CD14-positive monocyte (primary cell): ENCODE measurements at places on chromosomes 7 and 10.

- no peak for DNase-seq
These were observed 63.7 kb upstream of the CREB5 start for GRCh38 chr7:28348636-28349035.

- no peak for DNase-seq
These were observed 2.1 kb upstream of the PPP2R2D start for GRCh38 chr10:131898713-131899112.

- no peak for DNase-seq
These were observed 1.8 kb downstream of the FOXI2 start for GRCh38 chr10:127738512-127739424.

DNA sequence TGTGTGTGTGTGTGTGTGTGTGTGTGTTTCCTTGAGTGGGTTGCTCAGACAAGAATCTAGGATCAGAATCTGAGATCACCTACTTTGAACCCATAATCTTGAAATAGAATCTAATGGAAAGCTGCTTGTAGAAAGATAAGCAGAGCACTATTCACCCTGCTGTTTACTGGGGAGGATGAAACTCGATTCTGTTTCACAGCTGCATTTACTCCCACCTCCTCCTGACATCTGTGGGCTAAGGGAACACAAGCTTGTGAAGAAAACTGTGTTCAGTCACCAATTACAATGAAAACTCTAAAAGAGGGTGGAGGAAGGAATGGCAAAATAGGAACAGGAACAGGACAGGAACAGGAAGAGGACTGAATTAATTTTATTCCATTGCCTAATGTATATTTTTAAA is 269.5 kb downstream of the TSPAN12 start:
- DNase-seq: no peak

- no peak for DNase-seq
These were observed 57.3 kb downstream of the TCF7L2 start for GRCh38 chr10:113007343-113007771.

- DNase-seq: no peak
These were observed 299.4 kb downstream of the LRMDA start for GRCh38 chr10:75730847-75731246.

GRCh38 chr7:130879191-130879590 is 145.2 kb upstream of the KLF14 start:
- DNase-seq: no peak

DNA sequence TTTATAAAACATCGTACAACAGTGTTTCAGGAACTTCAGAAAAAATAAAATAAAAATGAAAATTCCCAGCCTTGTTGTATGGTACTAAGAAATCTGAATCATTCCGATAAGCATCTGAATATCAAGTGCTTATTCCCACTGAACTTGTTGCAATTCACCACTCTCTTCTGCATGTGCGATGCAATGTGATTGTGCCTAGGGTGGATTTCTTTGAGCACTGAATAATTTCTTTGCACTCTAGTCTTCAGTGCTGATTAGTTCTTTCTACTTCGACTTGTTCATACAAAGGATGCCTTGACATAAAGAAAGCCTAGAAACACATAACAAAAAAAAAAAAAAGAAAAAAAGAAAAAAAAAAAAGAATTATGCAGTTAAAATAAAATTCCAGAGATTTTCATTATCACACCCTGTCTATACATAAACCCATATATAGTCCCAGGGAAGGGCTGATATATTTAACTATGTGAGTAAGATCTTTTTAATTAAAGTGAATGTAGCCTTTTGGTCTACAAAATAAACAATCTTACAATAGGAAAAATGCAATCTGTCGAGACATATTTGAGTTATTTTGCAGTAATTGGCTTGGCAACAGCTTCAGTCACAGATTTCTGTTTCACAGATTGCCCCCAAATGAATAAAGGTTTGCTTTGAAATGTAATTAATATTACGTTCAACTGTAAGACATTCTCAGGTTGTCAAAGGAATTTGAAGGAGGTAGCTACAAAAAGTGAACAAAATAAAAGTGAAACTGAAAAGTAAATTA is 1118.9 kb upstream of the CELF2 start:
- DNase-seq: no peak

GRCh38 chr7:155003092-155003375 is at the start of gene PAXIP1:
Gene PAXIP1 (minus strand): TSS chr7:155003124. CDS start chr7:155002929, 195 bp downstream.
- no peak for DNase-seq

DNA sequence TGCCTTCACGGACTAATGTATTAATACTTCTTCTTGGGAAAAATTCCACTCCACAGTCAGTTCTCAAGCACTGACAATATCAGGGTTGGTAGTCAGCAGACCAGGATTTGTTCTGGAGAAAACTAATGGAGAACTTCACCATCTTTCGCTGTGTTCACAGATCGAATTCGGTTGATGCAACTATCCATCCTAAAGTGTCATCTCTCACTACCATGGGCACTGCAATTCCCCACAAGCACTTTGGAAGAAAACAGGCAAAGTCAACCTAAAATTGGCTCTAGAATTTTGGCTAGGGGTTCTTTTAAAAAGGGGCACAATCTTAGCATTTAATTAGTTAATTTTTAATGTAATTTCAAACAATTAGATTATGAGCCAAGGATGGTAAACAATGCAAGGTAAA is 164.4 kb downstream of the HGF start:
- DNase-seq: no peak

- DNase-seq: no peak
These were observed 81.1 kb upstream of the CPXM2 start for GRCh38 chr10:123972481-123973401.

DNA sequence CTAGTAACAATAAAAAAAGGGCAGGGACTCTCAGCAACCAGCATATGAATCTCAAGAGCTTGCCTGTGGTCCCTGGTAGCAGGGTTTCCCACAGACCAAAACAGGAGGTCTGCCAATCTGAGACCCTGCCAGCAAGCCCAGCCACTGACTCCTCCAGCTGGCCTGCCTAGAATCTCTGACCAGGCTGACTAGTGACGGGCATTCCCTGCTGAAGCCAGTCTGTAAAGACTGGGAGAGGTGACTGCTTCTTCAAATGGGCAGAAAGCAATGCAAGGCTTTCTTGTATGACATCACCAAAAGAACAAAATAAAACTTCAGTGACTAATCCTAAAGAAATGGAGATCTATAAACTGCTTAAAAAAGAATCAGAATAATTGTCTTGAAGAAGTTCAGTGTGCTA is 249.4 kb downstream of the TCF7L2 start:
- DNase-seq: no peak

DNA sequence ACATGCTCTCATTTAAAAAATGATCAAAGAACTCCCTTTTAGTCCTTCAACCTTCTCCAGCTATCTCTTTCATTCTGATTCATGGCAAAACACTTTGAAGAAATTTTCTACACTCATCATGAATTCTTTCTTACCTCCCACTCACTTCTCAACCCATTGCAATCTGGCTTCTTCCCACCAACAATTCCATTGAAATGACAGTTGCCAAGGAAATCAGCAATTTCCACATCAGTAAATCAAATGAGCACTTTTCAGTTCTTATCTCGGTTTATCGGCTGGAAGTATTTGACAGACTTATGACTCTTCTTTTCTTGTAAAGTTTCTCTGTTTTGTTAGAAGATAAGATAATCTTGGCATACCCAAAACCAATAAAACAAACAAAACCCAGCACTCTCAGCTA is 99.1 kb upstream of the CACNA2D1 start:
- no peak for DNase-seq

- no peak for DNase-seq
These were observed 20.7 kb downstream of the VSTM4 start for GRCh38 chr10:49094646-49095045.

DNA sequence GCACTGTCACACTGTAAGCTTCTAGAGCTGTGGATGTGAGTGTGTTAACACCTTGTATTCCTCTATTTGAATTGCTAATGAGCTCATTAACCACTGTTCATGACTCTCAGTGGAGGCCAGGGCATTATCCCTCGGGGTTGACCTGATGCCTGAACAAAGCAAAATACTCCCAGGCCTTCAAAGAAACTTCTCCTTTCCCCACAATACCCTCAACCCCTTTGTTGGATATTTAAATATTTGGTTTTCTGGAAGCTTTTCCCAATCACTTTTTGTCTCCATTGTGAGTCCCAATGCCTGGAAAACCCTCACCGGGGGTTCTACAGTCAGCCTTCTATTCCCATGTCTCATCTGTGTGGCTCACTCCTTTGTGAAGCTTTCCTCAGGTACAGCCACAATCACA is 780.1 kb downstream of the PHTF2 start:
- DNase-seq: no peak
